ENCODE measurements at places on chromosomes 4 and X.

DNA sequence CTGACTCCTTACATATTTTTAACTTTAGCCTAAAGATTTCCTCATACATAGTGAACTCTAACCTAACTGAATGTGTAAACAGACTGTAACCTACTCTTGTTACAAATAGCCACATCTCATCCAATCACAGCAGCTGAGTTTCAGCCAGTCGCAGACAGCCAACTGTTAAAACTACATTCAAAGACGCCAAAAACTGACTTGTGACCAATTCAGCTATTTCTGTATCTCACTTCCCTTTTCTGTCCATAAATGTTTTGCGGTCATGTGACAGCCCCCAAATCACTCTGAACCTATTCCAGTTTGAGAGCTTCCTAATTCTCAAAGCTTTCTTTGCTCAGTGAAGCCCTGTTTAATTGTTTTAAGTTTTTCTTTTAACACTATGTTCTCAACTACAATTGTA is 2731.9 kb downstream of the ARAP2 start:
- DNase-seq = no peak

- peak; percentile 39 for DNase-seq
Observed at GRCh38 chr4:106329041-106329618, 12.8 kb downstream of the AIMP1 start.

DNA sequence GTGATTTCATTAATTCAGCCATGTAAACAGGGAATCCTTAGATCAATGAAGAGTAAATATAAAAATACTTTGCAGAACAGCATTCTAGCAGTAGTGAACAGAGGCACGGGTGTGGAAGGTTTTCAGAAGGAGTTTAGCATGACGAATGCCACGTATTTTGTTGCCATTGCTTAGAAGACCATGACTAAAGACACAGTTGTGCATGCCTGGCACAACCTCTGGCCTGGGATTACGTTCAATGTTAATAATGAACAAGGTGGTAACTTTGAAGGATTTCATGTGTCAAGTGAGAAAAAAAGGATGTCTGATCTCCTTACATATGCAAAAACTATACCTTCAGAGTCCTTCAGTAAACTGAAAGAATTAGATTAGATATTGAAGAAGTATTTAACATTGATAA is 171.9 kb downstream of the MAGEB5 start:
- no peak for DNase-seq

DNA sequence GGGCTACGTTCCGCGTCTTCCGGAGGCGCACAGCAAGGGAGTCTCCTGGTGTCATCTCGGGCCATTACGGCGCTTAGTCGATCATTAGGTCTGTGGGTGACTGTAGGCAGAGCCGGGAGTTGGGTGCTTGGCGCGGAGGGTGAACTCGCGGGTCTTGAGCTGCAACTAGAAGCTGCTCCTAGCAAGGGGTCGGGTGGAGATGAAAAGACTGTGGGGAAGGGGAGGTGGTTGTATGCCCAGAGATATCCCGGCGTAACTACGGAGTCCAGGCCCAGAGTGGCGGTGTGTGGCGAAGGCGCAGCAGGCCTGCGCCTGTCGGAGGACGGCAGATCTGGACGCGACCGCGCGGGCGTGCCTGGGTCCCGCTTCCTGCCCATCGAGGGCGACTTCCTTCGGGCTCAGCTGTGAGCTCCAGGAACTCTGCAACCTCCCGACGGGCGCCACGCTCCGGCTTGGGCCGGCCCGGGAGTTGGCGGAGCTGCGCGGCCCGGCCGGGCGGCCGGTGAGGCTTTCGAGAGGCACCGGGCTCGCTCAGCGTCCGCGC is 2.7 kb upstream of the NKX3-2 start:
- peak; percentile 38 for DNase-seq

- DNase-seq = no peak
Observed at GRCh38 chr4:55989766-55990165, 41.0 kb downstream of the CEP135 start.

DNA sequence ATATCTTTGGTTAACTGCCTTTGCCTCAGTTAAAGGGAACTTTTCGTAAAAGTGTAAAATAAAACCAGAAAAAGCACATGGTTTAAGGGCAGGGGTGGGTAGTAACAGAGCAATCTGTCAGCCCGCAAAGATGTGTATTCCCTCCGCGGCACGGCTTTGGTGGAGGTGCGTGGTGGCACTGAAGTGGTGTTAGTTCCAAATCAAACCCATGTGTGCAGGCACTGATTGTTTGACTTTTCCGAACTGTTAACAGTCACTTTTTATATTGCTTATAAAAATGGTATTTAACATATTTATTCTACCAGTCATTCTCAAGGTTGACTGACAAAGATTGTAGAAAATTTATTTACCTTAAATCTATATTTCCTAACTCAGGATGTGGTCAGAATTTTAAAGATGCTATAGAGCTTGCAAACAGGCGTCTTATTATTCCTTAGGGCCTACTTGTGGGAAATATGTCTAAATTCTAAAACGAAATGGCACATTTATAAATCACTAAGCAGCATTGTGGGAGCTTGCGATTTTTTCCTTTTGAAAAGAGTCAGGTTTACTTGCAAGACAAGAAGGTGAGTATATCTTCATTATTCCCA is 272.7 kb upstream of the PCDH18 start:
- DNase-seq = no peak

DNA sequence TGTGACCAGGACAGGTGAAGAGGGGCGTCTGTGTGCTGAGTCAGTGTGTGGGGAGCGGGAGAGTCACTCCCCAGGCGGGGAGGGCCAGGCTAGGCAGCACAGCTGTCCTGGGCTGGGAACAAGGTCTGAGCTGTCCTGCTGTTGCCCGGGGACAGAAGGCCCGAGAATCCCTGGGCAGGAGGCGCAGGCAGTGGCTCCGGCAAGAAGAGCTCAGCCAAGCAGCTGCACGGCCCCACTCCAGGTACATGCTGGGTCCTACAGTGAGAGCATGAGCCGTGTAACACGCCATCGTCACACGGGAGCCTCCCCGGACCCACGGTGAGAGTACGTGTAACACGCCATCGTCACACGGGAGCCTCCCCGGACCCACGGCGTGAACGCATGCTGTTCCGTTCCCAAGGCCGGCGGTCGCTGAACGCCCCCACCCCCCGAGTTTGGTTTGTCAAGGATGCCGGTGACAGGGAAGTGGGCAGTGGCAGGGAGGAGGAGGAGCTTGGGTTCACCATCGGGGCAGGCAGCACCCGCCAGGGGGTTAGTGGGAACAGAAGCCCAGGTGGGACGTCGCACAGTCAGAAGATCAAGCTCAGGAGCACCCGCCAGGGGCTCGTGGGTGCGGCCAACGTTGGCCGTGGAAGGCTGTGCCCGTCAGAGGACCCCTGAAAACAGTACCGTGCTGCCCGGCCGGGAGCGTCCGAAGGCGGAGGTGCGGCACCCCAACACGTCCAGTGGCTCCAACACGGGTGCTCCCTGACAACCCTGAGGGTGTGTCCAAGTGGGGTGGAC is 15.6 kb downstream of the PPP2R3B start:
- DNase-seq = no peak

GRCh38 chr4:26076000-26076587 is 162.1 kb downstream of the SMIM20 start:
- peak; percentile 44 for DNase-seq

- peak; percentile 12 for DNase-seq
Observed at GRCh38 chrX:10615931-10616774, 4.2 kb downstream of the MID1 start.

- DNase-seq = no peak
Observed at GRCh38 chr4:47215759-47216158, 184.4 kb downstream of the GABRB1 start.

DNA sequence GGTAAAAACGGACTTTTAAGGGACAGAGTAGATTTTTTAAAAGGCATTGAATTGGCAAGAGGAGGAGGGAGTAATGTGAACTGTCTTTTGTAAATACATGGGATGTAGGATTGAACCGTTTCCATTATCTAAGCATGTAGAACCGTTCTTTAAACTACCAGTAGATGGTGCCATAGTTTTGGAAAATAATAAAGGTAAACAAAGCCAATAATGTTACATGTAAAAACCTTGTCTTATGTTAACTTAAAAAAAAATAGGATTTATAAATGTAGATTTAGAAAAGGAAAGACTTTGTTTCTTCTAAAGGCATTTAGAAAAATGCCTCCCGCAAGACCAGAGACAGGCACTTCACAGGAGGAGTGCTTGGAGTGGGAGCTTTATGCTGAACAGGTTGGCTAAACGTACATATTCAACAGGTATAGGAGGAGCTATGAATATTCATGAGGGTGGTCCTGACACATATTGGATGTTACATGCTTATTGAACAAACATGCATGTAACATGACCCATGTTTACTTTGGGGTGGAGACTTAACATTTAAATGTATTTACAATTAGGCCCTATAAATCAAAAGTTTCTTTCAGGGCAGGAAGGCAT is 45.5 kb upstream of the FAM241A start:
- DNase-seq = peak; percentile 69

Measured in natural killer cell (primary cell).